ENCODE measurements at places on chromosomes 6 and 20. TPM values are rescaled to one million over a fixed set of nuclear protein-coding genes. Genes with fewer than 3 reads are reported as not detected.

DNA sequence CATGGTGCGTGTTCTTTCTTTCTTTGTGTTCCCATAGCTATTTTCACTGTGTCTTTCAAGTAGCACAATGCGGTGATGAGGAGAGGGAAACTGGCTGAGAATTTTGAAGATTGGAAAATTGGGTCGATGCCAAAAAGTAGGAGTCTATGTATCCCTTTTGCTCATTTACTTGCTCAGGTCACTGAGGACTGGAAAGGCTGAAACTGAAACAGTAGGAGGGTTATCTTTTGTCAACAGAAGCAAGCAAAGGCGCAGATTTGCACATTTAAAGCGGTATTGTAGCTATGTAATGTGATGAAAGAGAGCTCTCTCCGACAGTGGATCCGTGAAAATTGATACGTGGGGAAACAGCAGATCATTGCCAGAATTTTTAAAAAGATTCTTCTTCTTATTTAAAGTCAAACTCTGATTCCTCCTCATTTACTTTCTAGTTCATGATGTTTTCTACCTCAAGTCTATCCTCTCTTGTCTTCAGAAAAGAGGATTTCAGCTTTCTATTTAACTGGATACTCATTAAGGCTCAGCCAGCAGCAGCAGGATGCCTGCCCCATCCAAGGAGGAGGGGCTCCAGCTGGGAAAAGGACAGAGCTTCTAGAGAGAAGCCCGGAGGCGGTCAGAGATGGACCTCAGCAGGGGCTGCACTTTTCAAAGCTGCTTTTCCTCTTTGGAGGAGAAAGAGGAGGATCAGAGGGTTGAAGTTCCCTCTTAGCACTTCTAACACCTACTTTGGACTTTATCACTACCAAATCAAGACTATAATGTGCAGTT lies 15.9 kb upstream of the FYN start:
- peak; percentile 76 for DNase-seq

PRKN gene
- polyA plus RNA-seq, result 3.9 TPM

DYNLT2 gene
- 5.1 TPM for polyA plus RNA-seq

LZTS3 gene
- polyA plus RNA-seq, result 2.5 TPM

ZNF311 gene
- polyA plus RNA-seq, result 2.8 TPM
